ENCODE measurements at places on chromosomes 3 and 15. TPM values are rescaled to one million over a fixed set of nuclear protein-coding genes. Genes with fewer than 3 reads are reported as not detected.

Gene ZBTB20
- total RNA-seq, result 150 TPM

GRCh38 chr3:10268116-10268515 lies 19.9 kb downstream of the TATDN2 start:
- no peak for DNase-seq

DNA sequence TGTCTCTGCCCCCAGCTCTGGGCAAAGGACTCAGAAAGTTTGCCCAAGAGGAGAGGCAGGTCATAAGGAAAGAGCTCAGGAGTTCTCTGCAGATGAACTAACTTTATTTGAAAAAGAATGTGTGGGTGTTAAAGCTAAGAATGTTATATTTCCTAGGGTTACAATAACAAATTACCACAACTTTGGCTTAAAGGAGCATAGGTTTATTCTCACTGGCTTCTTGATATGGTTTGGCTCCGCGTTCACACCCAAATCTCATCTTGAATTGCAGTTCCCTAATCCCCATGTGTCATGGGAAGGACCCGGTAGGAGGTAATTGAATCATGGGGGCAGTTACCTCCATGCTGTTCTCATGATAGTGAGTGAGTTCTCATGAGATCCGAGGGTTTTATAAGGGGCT lies 383.7 kb upstream of the CFAP20DC start:
- DNase-seq, result no peak

DNA sequence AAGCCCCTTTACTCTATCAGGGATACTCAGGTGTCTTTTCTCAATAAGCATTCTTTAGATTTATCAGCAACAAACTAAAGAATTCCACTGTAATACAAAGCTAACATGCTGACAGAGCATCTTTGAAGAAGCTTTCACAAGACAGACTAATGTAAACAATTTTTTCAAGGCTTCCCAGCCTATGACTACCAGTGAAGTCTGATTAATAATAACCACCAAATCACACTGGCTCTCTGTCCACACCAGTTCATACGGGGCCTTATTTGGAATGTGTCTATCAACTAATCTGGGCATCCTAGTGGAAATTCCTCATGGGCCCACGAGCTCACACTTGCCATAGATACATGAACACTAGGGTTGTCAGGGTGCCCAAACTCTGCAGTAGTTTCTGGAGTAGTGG lies 84.5 kb downstream of the EFL1 start:
- DNase-seq, result no peak

GRCh38 chr15:39786447-39787056 lies 3.9 kb upstream of the FSIP1 start:
- DNase-seq, result no peak

Gene CCR2
- total RNA-seq, result 1.3 TPM

DNA sequence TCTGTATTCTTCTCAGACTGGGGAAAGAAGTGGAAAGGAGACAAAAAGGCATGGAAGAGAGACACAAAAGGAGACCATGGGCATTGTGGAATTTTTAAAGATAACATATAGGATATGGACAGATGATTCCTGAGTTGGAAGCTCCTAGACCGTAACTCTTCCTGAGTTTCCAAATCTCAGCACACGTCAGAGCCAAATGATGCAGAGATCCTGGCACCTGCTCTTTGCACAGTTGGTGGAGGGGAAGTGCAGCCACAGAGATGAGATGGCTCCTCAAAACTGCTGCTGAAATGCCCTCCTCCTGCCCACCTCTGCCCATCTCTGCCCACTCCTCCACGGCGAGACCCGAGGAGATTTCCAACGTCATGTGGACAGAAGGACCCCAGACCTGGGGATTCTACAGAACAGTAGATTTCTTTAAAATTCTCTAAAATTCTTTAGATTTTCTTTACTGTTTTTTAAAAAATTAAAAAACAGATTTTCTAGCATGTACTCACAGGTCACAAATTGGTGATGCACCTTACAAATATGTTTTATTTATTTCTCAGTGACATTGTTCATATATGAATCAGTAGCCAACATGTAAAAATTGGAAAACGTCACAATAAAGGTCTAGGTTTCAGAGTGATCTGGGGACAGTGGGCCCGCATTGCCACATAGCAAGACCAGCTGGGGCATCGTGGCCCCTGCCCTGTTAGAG lies 8.1 kb downstream of the CPN2 start:
- DNase-seq, result no peak
